AG04450 (cell line): ENCODE measurements at places on chromosomes 2 and 18.

GRCh38 chr18:32881009-32881408, 108.2 kb upstream of the KLHL14 start:
- DNase-seq = no peak

DNA sequence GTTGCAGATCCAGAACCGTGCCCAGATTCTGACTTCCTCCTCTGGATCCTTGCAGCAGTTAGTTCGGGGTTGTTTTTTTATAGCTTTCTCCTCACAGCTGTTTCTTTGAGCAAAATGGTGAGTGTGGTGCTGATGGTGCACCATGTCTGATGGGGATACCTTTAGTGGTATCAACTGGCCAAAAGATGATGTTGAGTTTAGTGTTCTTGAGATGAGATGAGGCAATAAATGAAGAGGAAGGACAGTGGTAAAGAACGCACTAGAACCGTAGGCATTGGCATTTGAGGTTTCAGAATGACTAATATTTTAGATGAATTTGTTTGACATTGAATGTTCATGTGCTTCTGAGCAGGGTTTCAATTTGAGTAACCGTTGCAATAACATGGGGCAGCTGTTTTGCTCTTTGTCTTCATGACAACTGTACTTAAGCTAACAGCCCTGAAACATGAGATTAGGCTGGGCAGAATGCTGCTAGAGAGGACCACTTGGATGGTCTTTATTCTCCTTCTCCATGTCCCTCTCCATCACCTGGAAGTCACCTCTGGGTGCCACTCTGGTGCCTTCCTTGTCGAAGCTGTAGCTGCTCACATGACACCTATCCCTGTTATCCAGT, 3.9 kb downstream of the CTLA4 start:
- no peak for DNase-seq

- DNase-seq = no peak
These were observed 8.7 kb downstream of the STK17B start for GRCh38 chr2:196162586-196163175.

DNA sequence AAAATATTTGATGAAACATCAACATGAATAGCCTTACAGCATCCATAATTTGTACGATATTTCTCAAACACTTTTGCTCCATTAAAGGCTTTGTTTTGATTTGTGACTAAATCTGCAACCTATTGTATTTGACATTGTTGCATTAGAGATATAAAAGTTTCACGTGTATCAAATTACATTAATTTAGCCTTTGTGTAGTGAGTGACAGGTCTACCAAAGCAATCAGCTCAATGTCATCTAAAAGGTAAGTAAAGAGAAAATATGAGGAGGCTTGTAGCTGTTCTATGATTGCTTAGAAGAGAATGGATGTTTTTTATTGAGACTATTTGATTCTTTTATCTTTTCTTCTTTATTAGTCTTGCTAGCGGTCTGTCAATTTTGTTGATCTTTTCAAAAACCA, 430.2 kb downstream of the GALR1 start:
- no peak for DNase-seq

DNA sequence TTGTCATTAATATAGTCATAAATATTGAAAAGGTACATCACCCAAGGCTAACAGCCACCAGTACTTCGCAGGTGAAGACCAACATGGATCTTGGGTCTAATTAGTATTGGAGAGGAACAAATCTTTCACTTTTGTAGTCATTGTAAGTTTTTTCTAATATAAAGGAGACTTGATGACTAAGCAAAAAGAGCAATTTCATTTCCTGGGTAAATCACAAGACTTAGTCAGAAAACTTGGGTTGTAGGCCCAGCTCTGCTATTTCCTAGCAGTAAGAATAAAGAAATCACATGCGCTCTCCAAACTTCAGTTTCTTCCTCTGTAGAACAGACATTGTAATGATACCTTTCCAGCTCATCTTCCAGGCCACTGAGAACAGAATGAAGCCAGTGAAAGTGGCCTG, 40.9 kb downstream of the NRP2 start:
- DNase-seq = no peak
